ENCODE measurements at places on chromosomes 5 and 9. TPM values are rescaled to one million over a fixed set of nuclear protein-coding genes. Genes with fewer than 3 reads are reported as not detected.

- DNase-seq, result peak; percentile 30
- H3K36me3 ChIP-seq, result peaks cover 34% of the 10 kb centered on the region
- no peaks in the 10 kb centered on the region for H3K27me3 ChIP-seq
- peaks cover 61% of the 10 kb centered on the region for H3K4me1 ChIP-seq
Observed at GRCh38 chr9:95023217-95024003, 294.1 kb downstream of the FANCC start.

DNA sequence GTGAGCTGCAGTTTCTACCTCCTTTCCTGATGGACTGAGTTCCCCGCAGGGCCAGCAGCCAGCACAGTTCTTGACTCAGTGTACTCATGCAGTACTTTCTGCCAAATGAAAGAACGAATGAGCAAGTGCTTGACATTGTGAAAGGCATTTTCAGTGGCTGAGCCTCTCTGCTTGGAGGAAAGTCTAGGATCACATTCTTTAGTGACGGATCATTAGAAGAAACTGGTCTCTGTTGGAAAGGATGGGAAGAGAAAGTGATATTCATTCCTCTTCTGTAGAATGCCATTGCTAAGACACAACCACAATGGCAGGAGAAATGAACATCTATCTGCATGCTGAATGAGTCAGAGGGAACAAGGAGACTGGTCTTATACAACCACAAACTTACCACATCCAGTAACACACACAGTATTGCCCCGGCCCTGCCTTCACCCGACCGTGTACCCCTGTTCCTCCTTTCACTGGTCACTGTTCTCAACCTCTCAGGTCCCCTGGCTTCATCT is 206.9 kb downstream of the CRB2 start:
- H3K4me1 ChIP-seq, result peaks cover 5% of the 10 kb centered on the region
- no peak for DNase-seq
- H3K4me3 ChIP-seq, result no peak overlapping the region
- H3K27ac ChIP-seq, result no peak overlapping the region
- peaks cover 20% of the 10 kb centered on the region for H3K27me3 ChIP-seq
- peaks cover 4% of the 10 kb centered on the region for H3K36me3 ChIP-seq

MSX2 gene
- total RNA-seq, result 11.7 TPM

DNA sequence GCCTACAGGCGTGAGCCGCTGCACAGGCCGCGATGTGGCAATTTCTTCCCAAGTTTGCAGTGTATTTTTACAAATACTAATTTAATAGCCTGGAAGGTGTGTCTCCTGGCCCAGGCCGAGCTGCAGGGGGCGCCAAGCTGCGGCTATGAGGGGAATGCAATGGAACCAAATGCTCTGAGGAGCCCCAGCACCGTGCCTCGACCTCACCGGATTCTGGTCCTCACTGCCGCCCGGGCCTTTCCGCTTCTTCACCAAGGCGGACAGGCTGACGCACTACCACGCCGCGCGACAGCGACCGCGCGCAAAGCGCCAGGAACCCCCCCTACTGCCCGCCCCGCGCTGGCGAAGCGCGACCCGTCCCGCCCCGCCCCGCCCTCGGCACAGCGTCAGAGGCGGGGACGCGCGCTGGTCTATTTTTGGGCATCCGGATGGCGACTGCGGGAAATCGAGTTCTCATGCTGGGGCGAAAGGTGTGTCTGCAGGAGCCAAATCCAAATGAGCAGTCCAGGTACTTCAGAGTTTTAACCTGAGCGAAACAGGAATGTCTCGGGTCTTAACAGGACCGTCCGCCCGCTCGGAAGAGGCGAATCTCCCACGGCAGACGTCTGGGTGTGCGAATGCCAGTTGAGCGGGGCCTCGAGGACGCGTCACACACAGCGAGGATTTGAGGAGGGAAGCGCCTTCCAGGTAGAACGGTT is 31.7 kb upstream of the PRXL2C start:
- H3K36me3 ChIP-seq, result no peaks in the 10 kb centered on the region
- H3K27ac ChIP-seq, result peak overlapping the region; percentile 90
- H3K27me3 ChIP-seq, result no peaks in the 10 kb centered on the region
- peak overlapping the region; percentile 84 for H3K4me3 ChIP-seq
- peak; percentile 55 for DNase-seq

- no peak for DNase-seq
- no peak overlapping the region for H3K4me3 ChIP-seq
- H3K27ac ChIP-seq, result no peak overlapping the region
- H3K4me1 ChIP-seq, result peaks cover 5% of the 10 kb centered on the region
Observed at GRCh38 chr5:142412581-142412980, 87.8 kb upstream of the SPRY4 start.

PCDHB5 gene
- 29.4 TPM for total RNA-seq

MARCHF6 gene
- total RNA-seq, result 239 TPM

DNA sequence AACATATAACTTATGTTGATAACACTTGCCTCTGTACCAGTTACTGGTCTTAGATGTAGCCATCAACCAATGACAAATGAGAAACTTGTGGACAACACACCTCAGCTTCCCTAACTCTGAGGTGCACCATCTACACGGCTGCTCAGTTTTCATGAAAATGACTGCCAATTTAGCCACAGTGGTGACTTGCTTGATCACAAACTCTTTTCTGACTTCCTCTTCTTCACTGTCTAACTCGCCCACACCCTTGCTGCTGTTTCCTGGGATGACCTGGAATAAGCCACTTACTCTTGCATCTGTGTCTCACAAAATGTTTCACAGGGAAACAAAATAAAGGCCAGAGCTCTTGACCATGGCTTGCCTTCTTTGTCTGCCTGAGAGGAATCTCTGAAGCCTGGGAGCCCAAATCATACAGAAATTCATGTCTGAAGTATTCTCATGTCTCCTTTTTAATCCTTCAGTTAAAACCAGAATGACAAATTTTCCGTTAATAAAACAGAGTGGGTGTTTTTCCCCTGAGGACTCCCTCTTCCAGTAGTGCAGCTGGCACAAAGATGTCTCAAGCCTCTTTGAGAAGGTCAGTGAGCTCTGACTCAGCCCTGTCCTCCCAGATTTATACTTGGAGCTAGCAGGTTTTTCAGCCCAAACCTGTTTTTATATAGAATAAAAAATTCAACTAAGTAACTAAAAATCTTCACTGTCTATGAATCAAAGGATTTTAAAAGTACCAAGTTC is 126.5 kb upstream of the PAM start:
- no peaks in the 10 kb centered on the region for H3K4me1 ChIP-seq
- no peaks in the 10 kb centered on the region for H3K27me3 ChIP-seq
- H3K4me3 ChIP-seq, result no peak overlapping the region
- peaks cover 14% of the 10 kb centered on the region for H3K36me3 ChIP-seq

ADAMTSL2 gene
- 0.14 TPM for total RNA-seq

- no peak overlapping the region for H3K4me3 ChIP-seq
- no peak for DNase-seq
- H3K36me3 ChIP-seq, result no peaks in the 10 kb centered on the region
Observed at GRCh38 chr5:158140120-158140731, 281.3 kb upstream of the CLINT1 start.

GRCh38 chr9:4530375-4530774 is 40.1 kb downstream of the SLC1A1 start:
- H3K4me1 ChIP-seq, result no peaks in the 10 kb centered on the region
- no peak overlapping the region for H3K4me3 ChIP-seq
- H3K27me3 ChIP-seq, result no peaks in the 10 kb centered on the region
- peaks cover 10% of the 10 kb centered on the region for H3K36me3 ChIP-seq
- H3K27ac ChIP-seq, result no peak overlapping the region

- no peaks in the 10 kb centered on the region for H3K36me3 ChIP-seq
- no peaks in the 10 kb centered on the region for H3K27me3 ChIP-seq
- peaks cover 6% of the 10 kb centered on the region for H3K4me1 ChIP-seq
- no peak overlapping the region for H3K27ac ChIP-seq
Observed at GRCh38 chr9:71250581-71250980, 129.2 kb upstream of the TRPM3 start.

DNA sequence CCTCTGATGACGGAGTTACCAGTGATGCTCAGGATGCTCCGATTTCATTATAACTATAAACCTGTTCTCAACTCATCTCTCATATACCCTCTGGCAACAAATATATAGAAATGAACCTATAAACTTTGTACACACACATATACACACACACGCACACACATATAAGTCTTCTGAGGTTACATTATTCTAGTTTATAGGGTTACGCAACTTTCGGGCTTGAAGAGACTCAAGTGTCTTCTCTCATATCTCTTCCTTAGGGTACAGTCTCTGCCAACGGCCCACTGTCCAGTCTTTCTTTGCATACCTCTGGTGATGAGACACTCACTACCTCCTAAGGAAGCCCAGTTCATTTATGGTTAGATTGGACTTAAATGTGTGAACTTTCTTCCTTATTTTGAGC is 69.4 kb upstream of the TBC1D2 start:
- H3K4me3 ChIP-seq, result no peak overlapping the region
- DNase-seq, result no peak
- no peaks in the 10 kb centered on the region for H3K4me1 ChIP-seq

GRCh38 chr5:343461-344401 is 22.2 kb downstream of the AHRR start:
- H3K27ac ChIP-seq, result no peak overlapping the region
- H3K36me3 ChIP-seq, result no peaks in the 10 kb centered on the region
- H3K4me3 ChIP-seq, result peak overlapping the region; percentile 64
- peaks cover 41% of the 10 kb centered on the region for H3K27me3 ChIP-seq
- H3K4me1 ChIP-seq, result peaks cover 2% of the 10 kb centered on the region

UBE2QL1 gene
- total RNA-seq, result 2.5 TPM

DNA sequence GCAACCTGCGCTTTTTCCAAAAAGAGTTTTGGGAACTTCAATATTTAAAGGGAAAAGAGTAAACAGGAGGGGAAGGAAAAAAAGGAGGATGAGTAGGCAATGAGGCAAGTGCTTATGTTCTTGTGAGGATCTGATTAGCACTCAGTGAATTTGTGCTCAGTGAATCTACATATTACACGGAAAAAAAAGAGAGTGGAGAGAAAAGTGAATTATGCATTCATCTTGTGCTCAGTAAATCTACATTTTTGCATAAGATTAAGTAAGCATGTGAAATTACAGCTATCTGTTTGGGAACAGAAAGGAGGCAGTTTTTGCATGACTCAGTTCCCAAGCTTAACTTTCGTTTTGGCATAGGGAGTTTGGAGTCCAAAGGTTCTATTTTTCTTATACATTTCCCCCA is 170.1 kb downstream of the CDH10 start:
- no peak overlapping the region for H3K27ac ChIP-seq
- no peaks in the 10 kb centered on the region for H3K27me3 ChIP-seq
- H3K4me3 ChIP-seq, result no peak overlapping the region

GRCh38 chr5:151078490-151079262 is 2.2 kb downstream of the TNIP1 start:
- peak overlapping the region; percentile 23 for H3K27ac ChIP-seq
- peaks cover 1% of the 10 kb centered on the region for H3K36me3 ChIP-seq
- peak overlapping the region; percentile 55 for H3K4me3 ChIP-seq
- no peaks in the 10 kb centered on the region for H3K27me3 ChIP-seq
- no peak for DNase-seq
- peaks cover 21% of the 10 kb centered on the region for H3K4me1 ChIP-seq

SHOC1 gene
- total RNA-seq, result not detected

- peaks cover 13% of the 10 kb centered on the region for H3K27me3 ChIP-seq
- no peaks in the 10 kb centered on the region for H3K36me3 ChIP-seq
Observed at GRCh38 chr9:133705576-133705975, 32.6 kb downstream of the SARDH start.

- H3K4me3 ChIP-seq, result no peak overlapping the region
- DNase-seq, result no peak
- no peak overlapping the region for H3K27ac ChIP-seq
- H3K36me3 ChIP-seq, result no peaks in the 10 kb centered on the region
Observed at GRCh38 chr9:132190966-132191365, 29.1 kb downstream of the NTNG2 start.

DNA sequence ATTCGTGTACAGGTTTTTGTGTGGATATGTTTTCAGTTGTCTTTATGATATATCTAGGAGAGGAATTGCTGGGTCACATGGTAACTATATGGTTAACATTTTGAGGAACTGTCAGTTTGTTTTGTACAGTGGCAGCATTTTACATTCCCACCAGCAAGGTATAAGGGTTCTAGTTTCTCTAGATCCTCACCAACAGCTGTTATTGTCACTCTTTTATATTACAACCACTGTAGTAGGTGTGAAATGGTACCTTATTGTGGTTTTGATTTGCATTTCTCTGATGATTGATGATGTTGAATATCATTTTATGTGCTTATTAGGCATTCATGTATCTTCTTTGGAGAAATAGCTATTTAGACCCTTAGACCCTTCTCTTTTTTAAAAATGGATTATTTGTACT is 82.9 kb downstream of the CCDC171 start:
- H3K4me3 ChIP-seq, result no peak overlapping the region
- H3K27me3 ChIP-seq, result no peaks in the 10 kb centered on the region
- no peaks in the 10 kb centered on the region for H3K36me3 ChIP-seq
- H3K27ac ChIP-seq, result no peak overlapping the region
- no peak for DNase-seq

DNA sequence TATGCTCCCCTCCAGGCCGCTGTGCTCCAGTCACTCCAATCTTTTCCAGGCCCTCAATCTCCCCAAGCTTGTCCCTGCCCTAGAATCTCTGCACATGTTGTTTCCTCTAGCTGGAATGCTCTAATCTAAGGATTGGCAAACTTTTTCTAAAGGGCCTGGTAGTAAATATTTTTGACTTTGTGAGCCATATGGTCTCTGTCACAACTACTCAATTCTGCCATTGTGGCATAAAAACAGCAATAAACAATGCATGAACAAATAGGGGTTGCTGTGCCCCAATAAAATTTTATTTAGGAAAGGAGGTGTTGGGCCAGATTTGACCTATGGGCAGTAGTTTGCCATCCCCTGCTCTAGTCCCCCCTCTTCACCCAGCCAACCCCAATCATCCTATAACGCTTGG is 150.5 kb upstream of the LRRTM2 start:
- peaks cover 4% of the 10 kb centered on the region for H3K36me3 ChIP-seq
- no peaks in the 10 kb centered on the region for H3K4me1 ChIP-seq
- H3K4me3 ChIP-seq, result no peak overlapping the region
- no peak for DNase-seq
- no peak overlapping the region for H3K27ac ChIP-seq

DNA sequence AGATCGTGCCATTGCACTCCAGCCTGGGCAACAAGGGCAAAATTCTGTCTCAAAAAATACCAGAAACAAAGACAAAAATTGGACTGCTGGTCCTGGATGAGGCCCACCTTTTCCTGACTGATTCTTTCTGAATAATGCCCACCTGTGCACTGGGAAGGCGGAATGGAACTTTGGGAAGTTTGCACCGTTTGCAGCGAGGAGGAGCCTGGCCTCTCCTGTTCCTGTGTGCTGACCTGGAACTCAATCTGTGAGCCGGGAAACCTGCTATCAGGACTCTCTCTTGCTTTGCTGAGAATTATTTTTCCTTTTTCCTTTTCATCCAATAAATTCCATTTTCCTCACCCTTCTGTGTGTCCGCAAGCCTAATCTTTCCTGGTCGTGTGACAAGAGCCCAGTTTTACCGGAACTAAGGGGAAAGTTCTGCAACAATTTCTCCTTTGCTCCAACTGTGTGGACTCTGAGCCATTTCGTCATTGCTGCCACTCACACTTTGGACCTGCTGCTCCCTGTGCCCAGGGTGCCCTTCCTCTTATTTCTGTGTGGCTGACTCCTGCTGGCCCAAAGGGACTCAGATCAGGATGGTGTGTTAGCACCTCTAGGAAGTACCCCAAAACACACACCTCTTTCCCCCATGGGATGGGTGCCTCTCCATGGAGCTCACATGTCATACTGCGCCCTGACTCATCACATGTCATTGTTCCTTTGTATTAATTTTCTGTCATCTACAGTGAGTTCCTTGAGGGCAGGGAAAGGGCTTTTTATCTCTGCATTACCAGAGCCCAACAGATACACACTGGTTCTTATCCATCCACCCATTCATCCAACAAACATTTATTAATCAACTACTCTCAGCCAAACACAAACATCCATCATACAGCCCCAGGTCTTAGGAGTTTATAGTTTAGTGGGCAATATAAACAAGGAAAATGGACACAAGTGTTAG is 4.7 kb upstream of the GLRX start:
- peaks cover 19% of the 10 kb centered on the region for H3K4me1 ChIP-seq
- DNase-seq, result no peak
- no peak overlapping the region for H3K27ac ChIP-seq
- peaks cover 8% of the 10 kb centered on the region for H3K27me3 ChIP-seq
- no peaks in the 10 kb centered on the region for H3K36me3 ChIP-seq
- H3K4me3 ChIP-seq, result no peak overlapping the region
